Thymus (tissue), 14 donors: ENCODE measurements at places on chromosomes 3 and 15. TPM values are rescaled to one million over a fixed set of nuclear protein-coding genes. Genes with fewer than 3 reads are reported as not detected.

DNA sequence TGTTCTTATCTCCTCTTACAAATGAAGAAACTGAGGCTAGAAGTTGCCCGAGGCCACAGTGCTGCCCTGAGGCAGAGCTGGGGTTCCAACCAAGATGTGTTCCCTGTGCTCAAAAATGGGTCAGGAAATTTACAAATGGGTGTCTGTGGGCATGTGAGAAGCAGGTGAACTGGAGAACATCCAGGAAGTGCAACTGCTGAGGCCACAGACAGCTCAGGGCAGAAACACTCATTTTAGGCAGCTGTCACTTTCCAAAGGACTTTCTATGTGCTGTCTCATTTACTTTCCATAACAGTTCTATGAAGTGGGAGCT lies 47.2 kb upstream of the ATP2B2 start:
- H3K4me3 ChIP-seq = no peak overlapping the region
- H3K36me3 ChIP-seq = no peaks in the 10 kb centered on the region
- H3K4me1 ChIP-seq = no peaks in the 10 kb centered on the region
- no peak overlapping the region for H3K27ac ChIP-seq

Gene FOXP1
- total RNA-seq = 42.3 TPM

DNA sequence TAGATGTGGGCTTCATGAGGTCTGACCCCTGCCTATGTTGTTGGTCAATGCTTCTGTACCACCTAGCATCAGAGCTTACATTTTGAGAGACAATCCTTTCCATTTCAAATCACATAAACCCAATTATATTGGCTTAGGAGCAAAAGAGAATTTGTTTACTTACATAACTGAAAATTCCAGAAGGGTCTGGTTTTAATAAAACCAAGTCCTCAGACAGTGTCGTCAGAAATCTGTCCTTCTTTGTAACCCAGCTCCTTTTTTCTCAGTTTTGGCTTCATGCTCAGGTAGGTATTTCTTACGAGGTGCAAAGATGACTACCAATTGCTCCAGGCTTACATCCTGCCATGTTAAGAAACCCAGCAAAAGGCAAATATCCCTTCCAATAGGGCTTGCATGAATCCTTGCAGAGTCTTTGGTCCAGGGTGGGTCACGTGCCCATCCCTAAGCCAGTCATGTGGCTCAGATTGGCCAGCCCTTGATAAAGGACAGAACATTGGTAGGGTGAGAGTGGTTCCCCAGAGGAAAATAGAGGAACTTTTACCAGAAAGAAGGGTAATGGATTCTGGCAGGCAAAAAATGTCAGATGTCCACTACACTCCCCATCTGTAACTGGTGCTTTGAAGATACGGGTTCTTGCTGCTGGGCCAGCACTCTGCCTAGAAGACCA lies 50.2 kb upstream of the VILL start:
- H3K4me3 ChIP-seq = no peak overlapping the region
- H3K27ac ChIP-seq = no peak overlapping the region
- no peaks in the 10 kb centered on the region for H3K27me3 ChIP-seq
- no peaks in the 10 kb centered on the region for H3K36me3 ChIP-seq
- DNase-seq = no peak

DNA sequence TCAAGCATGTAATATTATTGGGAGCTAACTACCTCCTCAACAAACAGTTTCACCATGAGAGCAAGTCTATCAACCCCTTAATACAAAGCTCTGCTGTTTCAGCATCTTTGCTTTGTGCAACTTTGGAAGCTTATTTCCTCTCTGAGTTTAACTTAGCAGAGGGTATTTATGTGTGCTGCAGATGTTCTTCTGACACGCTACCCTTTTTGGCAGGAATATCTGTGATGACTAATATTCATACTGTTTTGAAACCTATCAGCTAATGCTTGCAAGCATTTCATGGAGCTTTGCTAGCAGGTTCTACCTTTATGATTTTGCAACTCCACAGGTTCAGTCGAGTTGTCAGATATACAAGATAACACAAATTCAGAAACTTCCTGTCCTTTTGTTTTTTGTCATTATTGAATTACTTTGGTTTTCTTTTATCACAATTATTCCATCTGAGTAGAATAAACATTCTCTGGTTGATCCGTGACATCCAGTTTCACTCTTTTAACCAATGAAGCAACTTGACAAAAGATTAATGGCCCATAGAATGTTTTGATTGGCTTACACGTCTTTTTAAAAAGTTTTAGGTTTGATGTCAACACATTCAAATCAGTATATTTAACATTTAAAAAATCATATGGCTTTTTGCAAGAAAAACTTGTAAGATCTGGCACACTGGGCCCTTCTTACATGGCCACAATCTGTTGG lies 1.7 kb upstream of the SLC9A9 start:
- DNase-seq = no peak
- H3K4me1 ChIP-seq = peaks cover 17% of the 10 kb centered on the region
- no peaks in the 10 kb centered on the region for H3K36me3 ChIP-seq
- no peak overlapping the region for H3K27ac ChIP-seq
- no peaks in the 10 kb centered on the region for H3K27me3 ChIP-seq

DNA sequence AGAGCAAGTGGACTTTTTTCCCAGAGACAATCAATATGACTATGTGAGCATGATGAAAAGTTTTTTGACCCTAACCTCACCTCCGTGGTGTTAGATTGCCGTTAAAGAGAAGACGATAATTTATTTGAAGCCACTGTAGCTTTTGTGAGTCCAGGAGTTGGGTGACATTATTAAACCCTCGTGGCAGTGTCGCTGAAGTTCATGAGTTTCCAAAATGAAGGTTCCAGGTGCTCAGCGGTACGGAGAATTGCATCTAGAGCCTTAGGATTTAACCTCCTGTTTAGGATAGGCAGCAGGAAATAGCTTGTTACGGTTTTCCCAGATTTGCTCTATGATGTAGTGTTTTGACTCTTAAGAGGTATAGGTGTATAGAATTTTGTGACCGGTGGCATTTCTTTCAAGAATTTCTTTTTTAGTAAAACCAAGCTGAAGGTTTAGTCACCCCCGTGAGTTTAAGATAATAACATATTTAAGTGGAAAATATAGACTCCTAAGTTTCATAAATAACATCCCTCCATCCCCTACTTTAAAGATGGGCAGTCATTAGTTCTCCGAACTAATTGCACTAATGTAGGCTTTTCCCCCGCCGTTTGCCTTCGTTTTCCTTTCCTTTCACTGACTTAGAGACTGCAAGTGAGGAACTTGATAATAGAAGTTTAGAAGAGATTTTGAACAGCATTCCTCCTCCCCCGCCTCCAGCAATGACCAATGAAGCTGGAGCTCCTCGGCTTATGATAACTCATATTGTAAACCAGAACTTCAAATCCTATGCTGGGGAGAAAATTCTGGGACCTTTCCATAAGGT lies 2.0 kb downstream of the SMC4 start:
- DNase-seq = no peak
- peaks cover 9% of the 10 kb centered on the region for H3K36me3 ChIP-seq
- H3K27ac ChIP-seq = no peak overlapping the region
- H3K4me1 ChIP-seq = peaks cover 6% of the 10 kb centered on the region

DNA sequence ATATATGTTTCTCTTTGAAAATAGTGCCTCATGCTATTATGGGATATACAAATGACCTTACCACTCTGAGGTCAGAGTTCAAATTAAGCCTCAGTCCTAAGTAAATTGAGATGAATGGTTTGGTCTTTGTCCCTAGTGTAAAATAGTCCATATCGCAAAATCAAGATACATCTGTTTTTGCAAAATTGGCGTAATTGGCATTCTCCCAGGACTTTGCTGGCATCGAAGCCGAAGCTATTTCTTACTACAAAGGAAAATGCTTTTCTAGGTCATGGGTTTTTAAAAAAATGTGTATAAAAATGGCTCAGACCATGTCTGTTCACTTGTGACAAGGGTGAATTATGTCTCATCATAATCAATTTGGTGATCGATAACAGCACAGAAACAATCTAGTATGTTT lies 25.9 kb downstream of the ROBO2 start:
- H3K4me3 ChIP-seq = no peak overlapping the region
- no peak overlapping the region for H3K27ac ChIP-seq
- H3K4me1 ChIP-seq = no peaks in the 10 kb centered on the region
- H3K36me3 ChIP-seq = no peaks in the 10 kb centered on the region
- no peaks in the 10 kb centered on the region for H3K27me3 ChIP-seq

DNA sequence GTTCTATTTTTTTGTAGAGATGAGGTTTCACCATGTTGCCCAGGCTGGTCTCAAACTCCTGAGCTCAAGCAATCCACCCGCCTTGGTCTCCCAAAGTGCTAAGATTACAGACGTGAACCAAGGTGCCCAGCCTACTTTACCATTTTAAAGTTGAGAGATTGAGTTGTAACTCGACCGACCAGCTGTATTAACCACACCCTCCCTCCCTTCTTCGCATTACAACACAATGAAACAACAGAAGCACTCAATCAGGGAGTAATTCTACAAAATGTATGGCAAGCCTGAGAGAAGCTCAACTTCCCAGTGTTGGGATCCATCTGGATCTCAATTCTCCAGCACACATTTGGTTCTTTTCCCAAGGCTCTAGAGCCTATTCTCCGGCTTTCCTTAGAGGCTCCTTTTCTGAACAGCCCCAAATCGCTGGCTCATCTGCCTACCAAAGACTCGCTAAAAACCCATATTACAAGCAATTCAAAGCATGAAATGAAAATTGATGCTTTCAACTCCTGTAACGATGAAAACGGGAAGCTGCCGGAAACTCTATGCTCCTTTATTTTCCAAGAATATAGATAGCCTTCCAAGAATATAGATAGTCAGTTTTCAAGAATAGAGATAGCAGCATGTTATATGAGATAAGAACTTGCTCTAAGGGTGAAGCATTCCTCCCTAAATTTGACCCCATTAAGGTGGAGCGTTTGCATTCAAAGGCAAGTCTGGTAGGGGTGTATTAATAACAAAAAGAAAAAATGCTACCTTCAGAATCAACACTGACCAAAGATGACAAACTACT lies 450.9 kb downstream of the MAGI1 start:
- no peak overlapping the region for H3K27ac ChIP-seq
- DNase-seq = no peak
- no peaks in the 10 kb centered on the region for H3K27me3 ChIP-seq
- H3K4me3 ChIP-seq = no peak overlapping the region

DNA sequence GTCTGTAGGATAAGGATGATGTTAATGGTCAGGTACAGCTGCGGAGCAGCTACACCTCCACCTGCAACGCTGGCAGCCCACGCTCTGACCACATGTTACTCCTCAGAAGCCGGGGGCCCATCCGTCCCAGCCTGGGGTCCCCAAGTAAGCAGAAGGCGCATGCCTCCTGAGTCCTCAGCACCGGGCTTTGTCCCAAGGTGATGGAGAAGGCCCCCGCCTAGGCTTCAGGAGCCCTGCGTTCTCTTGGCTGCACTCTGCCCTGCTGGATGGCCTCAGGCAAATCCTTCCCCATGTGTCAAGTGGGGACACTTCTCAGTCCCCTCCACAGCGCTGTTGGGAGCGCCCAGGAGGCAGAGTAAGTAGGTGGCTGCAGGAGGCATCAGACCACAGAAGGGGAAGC lies 14.4 kb downstream of the STRA6 start:
- H3K4me3 ChIP-seq = no peak overlapping the region
- no peak for DNase-seq
- no peaks in the 10 kb centered on the region for H3K4me1 ChIP-seq

- no peak for DNase-seq
- peaks cover 9% of the 10 kb centered on the region for H3K4me1 ChIP-seq
- H3K4me3 ChIP-seq = no peak overlapping the region
- no peaks in the 10 kb centered on the region for H3K27me3 ChIP-seq
Measured at GRCh38 chr3:197508461-197508860, 47.3 kb downstream of the BDH1 start.
